Activated CD4-positive, alpha-beta T cell treated with anti-CD3 and anti-CD28 coated beads, Interleukin-2, amount 10 ng/mL, durations not matched to agents 7 days and 5 days (primary cell): ENCODE measurements at places on chromosomes 12 and 14. TPM values are rescaled to one million over a fixed set of nuclear protein-coding genes. Genes with fewer than 3 reads are reported as not detected.
A peak's percentile ranks its signal among the peaks of the same experiment; 100 is the strongest.

DNA sequence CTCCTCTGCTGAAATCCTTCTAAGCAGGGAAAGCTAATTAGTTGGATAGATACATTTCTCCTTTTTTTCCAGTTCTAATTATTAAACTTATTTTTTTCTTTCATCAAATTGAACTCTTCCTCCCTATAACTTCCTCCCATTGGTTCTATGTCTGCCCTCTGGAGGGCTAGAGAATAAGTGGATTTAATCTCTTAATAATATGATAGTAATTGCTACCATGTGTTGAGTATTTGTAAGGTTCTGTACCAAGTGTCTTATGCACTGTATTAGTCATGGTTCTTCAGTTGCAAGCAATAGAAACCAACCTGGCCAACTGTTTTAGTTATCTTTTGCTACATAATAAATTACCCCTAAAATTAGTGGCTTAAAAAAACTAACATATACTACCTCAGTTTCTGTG is 190.5 kb upstream of the PLXNC1 start:
- no peak for DNase-seq
- no peak overlapping the region for H3K4me3 ChIP-seq
- H3K4me1 ChIP-seq: peaks cover 3% of the 10 kb centered on the region
- peaks cover 5% of the 10 kb centered on the region for H3K36me3 ChIP-seq

GRCh38 chr12:76548222-76548837 is 11.2 kb downstream of the OSBPL8 start:
- H3K4me3 ChIP-seq: no peak overlapping the region
- DNase-seq: no peak
- H3K36me3 ChIP-seq: peaks cover 20% of the 10 kb centered on the region
- no peak overlapping the region for H3K27ac ChIP-seq
- H3K27me3 ChIP-seq: no peaks in the 10 kb centered on the region

DNA sequence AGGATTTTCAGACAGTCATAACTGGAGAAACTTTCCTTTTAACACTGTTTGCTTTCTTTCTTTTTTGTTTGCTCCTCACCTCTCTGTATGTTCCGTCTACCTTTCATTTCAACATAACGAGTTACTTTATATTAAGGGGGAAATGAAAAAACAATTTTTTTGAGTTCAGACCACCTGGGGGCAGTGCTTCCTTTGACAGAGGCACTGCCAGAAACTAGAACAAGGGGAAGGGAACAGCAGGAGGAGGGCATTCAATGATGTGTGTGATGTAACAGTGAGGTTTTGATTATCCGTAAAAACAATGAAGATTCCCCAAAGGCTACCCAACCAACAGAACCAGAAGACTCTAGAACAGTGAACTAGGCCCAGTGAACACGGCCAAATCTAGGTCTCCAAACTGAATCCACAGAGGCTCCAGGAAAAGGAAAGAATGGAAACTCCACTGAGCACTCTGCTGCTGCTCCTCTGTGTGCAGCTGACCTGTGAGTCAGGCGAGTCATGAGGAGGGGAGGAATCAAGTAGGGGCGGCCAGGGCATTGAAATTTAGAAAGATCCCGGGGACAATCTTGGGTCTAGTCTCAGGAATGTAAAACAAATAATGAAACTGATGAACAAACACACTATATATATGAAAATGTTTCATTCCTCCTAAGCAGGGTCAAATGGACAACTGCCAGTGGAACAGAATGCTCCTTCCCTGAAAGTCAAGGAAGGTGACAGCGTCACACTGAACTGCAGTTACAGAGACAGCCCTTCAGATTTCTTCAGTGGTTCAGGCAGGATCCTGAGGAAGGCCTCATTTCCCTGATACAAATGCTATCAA is 323.5 kb downstream of the DAD1 start:
- peaks cover 5% of the 10 kb centered on the region for H3K4me1 ChIP-seq
- no peak for DNase-seq

GRCh38 chr12:120228041-120228290 is 27.1 kb upstream of the RPLP0 start:
- H3K4me3 ChIP-seq: no peak overlapping the region
- H3K27ac ChIP-seq: peak overlapping the region; percentile 86
- no peaks in the 10 kb centered on the region for H3K27me3 ChIP-seq
- peaks cover 25% of the 10 kb centered on the region for H3K36me3 ChIP-seq

DNA sequence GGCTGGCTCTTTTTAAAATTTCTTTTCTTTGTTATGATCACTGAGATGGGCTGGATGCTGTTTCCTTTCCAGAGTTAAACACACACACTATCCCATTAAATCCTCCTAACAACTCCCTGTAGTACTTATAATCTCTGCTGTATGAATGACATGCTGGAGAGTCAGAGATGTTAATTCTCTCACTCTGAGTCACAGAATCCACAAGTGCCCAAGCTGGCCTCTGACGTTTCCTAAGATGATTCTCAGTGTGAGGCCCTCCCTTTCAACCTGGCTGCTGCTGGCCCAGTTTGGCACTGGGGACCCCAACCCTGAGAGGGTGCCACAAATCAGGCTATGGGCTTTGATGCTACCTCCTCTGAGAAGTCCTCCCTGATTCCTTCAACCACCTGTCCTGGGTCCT is 5.4 kb downstream of the NOS1 start:
- no peak for DNase-seq
- H3K27ac ChIP-seq: no peak overlapping the region
- H3K36me3 ChIP-seq: no peaks in the 10 kb centered on the region
- H3K27me3 ChIP-seq: peaks cover 19% of the 10 kb centered on the region
- no peaks in the 10 kb centered on the region for H3K4me1 ChIP-seq

Gene RNF212B
- not detected for total RNA-seq

Gene EPYC
- total RNA-seq: not detected

- DNase-seq: no peak
- H3K27ac ChIP-seq: no peak overlapping the region
- H3K36me3 ChIP-seq: no peaks in the 10 kb centered on the region
- H3K27me3 ChIP-seq: no peaks in the 10 kb centered on the region
These were observed 218.6 kb upstream of the SYT1 start for GRCh38 chr12:78645956-78646355.

GRCh38 chr12:32377344-32378055 is 21.9 kb upstream of the FGD4 start:
- DNase-seq: no peak
- no peaks in the 10 kb centered on the region for H3K36me3 ChIP-seq
- no peak overlapping the region for H3K4me3 ChIP-seq
- H3K27ac ChIP-seq: no peak overlapping the region
- H3K27me3 ChIP-seq: peaks cover 7% of the 10 kb centered on the region
- H3K4me1 ChIP-seq: no peaks in the 10 kb centered on the region

- H3K4me1 ChIP-seq: peaks cover 1% of the 10 kb centered on the region
- H3K4me3 ChIP-seq: no peak overlapping the region
- no peaks in the 10 kb centered on the region for H3K36me3 ChIP-seq
- H3K27me3 ChIP-seq: peaks cover 2% of the 10 kb centered on the region
- no peak for DNase-seq
These were observed 48.1 kb upstream of the BICDL1 start for GRCh38 chr12:119940897-119941296.

GRCh38 chr12:50636505-50636904 is 127.4 kb upstream of the ATF1 start:
- H3K4me1 ChIP-seq: peaks cover 41% of the 10 kb centered on the region
- H3K27me3 ChIP-seq: no peaks in the 10 kb centered on the region
- no peak overlapping the region for H3K4me3 ChIP-seq
- peaks cover 18% of the 10 kb centered on the region for H3K36me3 ChIP-seq
- no peak overlapping the region for H3K27ac ChIP-seq

GRCh38 chr14:91228112-91229004 is 16.1 kb downstream of the GPR68 start:
- peak; percentile 84 for DNase-seq
- peaks cover 85% of the 10 kb centered on the region for H3K36me3 ChIP-seq
- no peaks in the 10 kb centered on the region for H3K27me3 ChIP-seq
- H3K4me3 ChIP-seq: peak overlapping the region; percentile 64

Gene SLC7A8
- 0.64 TPM for total RNA-seq

- DNase-seq: no peak
- H3K4me1 ChIP-seq: no peaks in the 10 kb centered on the region
- no peak overlapping the region for H3K27ac ChIP-seq
- H3K36me3 ChIP-seq: no peaks in the 10 kb centered on the region
- no peaks in the 10 kb centered on the region for H3K27me3 ChIP-seq
These were observed 1444.5 kb upstream of the FLRT2 start for GRCh38 chr14:84085493-84085892.

- no peaks in the 10 kb centered on the region for H3K27me3 ChIP-seq
- no peaks in the 10 kb centered on the region for H3K4me1 ChIP-seq
- no peak overlapping the region for H3K27ac ChIP-seq
These were observed 573.8 kb upstream of the TBX3 start for GRCh38 chr12:115257791-115258190.

DNA sequence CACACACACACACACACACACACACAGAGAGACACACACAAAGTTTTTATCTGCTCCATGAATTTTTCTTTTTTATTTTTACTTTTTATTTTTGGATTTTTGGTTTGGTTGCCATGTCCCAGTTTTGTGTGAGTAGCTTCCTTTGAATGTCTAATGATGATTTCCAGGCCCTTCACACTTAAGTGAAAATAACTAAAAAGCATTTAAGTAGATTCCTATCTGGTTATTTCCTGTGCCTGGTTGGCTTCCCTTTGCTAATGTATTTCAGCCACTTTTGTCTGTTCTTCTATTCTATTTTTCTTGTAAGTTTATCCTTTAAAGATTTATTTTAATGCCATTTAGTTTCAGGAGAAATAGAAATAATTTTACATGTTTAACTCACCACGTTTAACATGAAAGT is 755.4 kb downstream of the SLC6A15 start:
- no peak overlapping the region for H3K4me3 ChIP-seq
- no peaks in the 10 kb centered on the region for H3K27me3 ChIP-seq
- H3K27ac ChIP-seq: no peak overlapping the region
- no peaks in the 10 kb centered on the region for H3K36me3 ChIP-seq
- H3K4me1 ChIP-seq: no peaks in the 10 kb centered on the region

Gene MUCL1
- total RNA-seq: not detected

- no peak overlapping the region for H3K4me3 ChIP-seq
- H3K4me1 ChIP-seq: peaks cover 2% of the 10 kb centered on the region
- no peaks in the 10 kb centered on the region for H3K36me3 ChIP-seq
- no peak for DNase-seq
- peaks cover 40% of the 10 kb centered on the region for H3K27me3 ChIP-seq
- no peak overlapping the region for H3K27ac ChIP-seq
These were observed 1.4 kb downstream of the MEG3 start for GRCh38 chr14:100827101-100828021.

DNA sequence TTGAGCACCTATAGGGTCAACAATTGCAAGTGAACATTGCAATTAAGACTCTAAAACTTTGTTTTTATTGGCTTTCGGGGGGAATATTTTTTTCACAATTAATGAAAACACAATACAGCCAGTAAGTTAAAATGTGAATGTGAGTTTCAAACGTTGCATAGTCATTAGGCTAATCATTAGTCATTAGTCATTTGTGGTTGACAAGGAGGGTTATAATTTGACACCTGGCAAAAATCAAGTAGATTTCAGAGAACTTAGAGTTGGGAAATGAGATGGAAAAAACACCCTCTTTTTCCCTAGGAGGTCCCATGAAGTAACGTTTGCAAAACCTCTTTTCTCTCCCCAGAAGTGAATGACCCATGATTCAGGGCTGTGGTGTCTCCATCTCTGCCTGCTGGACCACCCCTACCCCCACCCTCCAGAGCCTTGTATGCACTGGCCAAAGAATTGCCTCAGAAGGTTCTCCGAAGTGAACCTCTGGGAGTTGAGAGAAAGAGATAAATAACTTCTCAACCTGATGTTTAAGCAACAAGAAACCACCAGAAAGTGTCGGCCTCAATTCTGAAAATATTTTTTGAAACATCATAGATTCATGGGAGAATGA is 196.3 kb downstream of the PAX9 start:
- no peaks in the 10 kb centered on the region for H3K4me1 ChIP-seq
- no peak overlapping the region for H3K4me3 ChIP-seq
- H3K36me3 ChIP-seq: no peaks in the 10 kb centered on the region
- DNase-seq: no peak

Gene EML5
- total RNA-seq: 2.6 TPM

Gene KRT75
- total RNA-seq: not detected

Gene OR4N2
- not detected for total RNA-seq

Gene ZNF10
- total RNA-seq: 6.3 TPM

- peaks cover 3% of the 10 kb centered on the region for H3K36me3 ChIP-seq
- no peak overlapping the region for H3K4me3 ChIP-seq
- no peak overlapping the region for H3K27ac ChIP-seq
- no peaks in the 10 kb centered on the region for H3K4me1 ChIP-seq
These were observed 648.1 kb downstream of the BCL11B start for GRCh38 chr14:98623788-98624415.

DNA sequence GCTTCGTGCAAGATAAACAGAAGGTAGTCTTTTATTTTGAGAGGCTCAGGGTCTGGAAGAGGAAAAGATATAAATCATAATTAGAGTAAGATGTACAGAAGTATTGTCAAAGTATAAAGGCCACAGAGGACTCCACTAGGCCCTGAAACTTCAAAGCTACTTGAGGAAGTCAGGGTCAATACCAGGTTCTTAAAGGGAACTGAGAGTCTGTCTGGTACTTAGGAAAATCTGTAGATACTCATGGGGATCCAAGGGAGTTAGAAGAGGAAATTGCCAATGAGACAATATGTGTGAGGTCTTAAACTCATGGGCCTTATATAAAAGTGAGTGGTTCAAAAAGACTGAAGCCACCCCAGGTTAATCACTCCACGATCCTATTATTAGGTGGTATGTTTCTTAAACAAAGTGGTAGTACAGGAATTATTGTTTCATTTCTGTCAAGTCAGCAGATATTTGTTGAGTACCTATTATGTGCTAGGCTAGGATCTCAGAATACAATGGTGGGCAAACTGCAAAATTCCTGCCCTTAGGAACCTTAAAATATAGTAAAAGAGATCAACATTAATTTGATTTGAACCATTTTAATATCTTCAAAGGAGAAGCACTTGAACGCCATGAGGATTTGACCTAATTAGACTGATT is 314.6 kb downstream of the ADAMTS20 start:
- H3K4me1 ChIP-seq: no peaks in the 10 kb centered on the region
- no peaks in the 10 kb centered on the region for H3K36me3 ChIP-seq
- no peaks in the 10 kb centered on the region for H3K27me3 ChIP-seq
- no peak for DNase-seq

DNA sequence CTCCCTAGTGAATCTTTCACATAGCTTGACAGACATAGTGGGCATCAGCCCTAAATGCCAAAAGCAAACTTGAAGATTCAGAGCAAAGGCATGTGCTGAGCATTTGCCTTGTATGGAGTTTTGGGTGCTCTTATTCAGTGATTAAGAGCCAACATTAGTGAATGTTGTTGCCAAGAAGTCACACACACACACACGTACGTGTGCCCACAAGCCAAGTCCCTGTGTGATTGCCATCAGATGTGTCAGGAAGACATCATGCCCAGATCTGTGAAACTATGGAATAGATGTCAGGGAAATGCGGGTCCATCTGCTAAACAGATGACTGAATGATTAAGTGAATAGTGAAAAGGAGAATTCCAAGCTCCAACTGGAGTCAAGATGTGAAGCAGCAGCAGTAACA is 149.0 kb downstream of the AKAP6 start:
- no peaks in the 10 kb centered on the region for H3K4me1 ChIP-seq
- H3K27me3 ChIP-seq: peaks cover 3% of the 10 kb centered on the region
- DNase-seq: no peak
- no peak overlapping the region for H3K4me3 ChIP-seq
- no peaks in the 10 kb centered on the region for H3K36me3 ChIP-seq

GRCh38 chr12:739349-739748 is 13.0 kb upstream of the WNK1 start:
- H3K27me3 ChIP-seq: peaks cover 2% of the 10 kb centered on the region
- DNase-seq: no peak
- H3K27ac ChIP-seq: no peak overlapping the region
- H3K4me3 ChIP-seq: no peak overlapping the region
- H3K36me3 ChIP-seq: no peaks in the 10 kb centered on the region

Gene KCNC2
- not detected for total RNA-seq
